ELR (cell line): ENCODE measurements at places on chromosomes 6 and 20.
A peak's percentile ranks its signal among the peaks of the same experiment; 100 is the strongest.

GRCh38 chr6:152418551-152418950 lies 218.6 kb downstream of the SYNE1 start:
- DNase-seq, result no peak

GRCh38 chr6:163001330-163001729 lies 273.6 kb downstream of the PACRG start:
- DNase-seq, result peak; percentile 41

DNA sequence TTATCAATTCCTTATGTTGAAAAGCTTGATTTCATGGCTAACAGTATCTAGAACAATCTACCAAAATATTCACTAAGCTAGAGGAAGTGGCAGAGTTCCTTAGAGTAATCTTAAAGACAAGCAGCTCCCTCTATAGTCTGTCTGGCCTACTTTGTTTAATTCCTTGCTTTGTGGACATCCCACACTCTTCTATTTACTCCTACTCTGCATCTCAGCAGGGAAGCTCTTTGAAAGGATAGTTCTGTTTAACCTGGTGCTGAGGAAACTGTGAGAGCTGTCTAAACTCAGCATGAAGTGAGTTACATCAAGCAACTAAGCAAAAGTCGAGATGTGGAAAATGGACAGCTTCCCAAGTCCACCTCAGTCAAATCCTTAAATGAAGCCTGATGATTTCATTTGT lies 4.3 kb downstream of the REV3L start:
- DNase-seq, result peak; percentile 81

- DNase-seq, result no peak
Observed at GRCh38 chr6:91482498-91482897, 895.6 kb upstream of the MAP3K7 start.

- peak; percentile 38 for DNase-seq
Observed at GRCh38 chr20:38961530-38962043, 557 bp upstream of the DHX35 start.

GRCh38 chr6:50820869-50821264 lies 2.2 kb downstream of the TFAP2B start:
- DNase-seq, result no peak

DNA sequence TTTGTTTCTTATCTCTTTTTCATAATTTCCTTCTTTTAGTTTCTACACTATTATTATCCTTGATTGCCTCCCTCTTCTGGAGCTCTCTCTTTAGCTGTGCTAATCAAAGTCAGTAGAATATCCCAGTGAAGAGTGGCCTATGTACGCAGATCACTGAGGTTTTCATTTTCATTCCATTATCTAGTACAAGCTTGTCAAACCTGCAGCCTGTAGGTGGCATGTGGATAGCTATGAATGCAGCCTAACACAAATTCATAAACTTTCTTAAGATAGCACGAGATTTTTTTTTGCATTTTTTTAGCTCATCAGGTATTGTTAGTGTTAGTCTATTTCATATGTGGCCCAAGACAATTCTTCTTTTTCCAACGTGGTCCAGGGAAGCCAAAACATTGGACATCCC lies 825.7 kb upstream of the MAP3K7 start:
- DNase-seq, result no peak

GRCh38 chr6:138160329-138161087 lies 1.2 kb upstream of the ARFGEF3 start:
- DNase-seq, result no peak

DNA sequence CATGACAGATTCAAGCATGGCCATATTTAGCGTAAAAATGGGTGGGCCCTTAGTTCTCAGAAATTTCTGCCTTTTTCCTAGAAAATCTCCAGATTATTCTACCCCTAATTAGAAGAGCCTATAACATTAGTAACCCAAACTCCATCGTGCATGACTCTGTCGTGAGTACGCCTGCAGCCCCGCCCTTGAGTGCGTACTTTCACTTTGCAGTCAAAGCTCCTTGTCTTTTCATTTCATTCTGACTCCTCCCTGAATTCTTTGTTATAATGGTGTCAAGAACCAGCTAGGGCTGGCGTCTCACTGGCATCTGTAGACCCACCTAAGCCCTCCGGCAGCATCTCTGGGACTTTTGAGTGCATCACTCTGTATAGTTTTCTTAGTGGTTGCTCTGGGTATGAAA lies 61.7 kb upstream of the NOX3 start:
- DNase-seq, result no peak

- peak; percentile 76 for DNase-seq
Observed at GRCh38 chr6:2971420-2972218, at the start of gene SERPINB6. Gene SERPINB6, minus strand, starts transcription at chr6:2971567. Its CDS starts 12,235 bp downstream, at chr6:2959332.

DNA sequence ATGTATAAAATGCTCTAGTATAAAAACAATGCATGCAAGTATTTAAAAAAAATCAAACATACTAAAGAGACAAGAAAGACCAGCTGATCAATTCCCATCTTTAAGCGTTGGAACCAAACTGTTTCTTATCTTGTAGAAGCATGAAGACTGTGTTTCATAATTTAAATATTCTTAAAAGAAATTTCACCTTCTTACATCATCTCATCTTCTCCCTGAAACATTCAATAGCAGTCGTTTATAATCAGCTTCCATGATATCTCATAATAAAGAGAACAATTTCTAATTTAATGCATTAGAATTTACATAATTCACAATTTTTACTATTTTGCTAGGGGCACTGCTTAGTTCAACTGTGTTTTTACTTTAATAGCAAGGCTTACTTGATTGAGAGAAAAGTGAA lies 468.1 kb upstream of the MARCKS start:
- DNase-seq, result no peak

- DNase-seq, result no peak
Observed at GRCh38 chr20:19056909-19057308, 155.5 kb upstream of the SLC24A3 start.

- no peak for DNase-seq
Observed at GRCh38 chr6:133460101-133460500, 218.9 kb downstream of the EYA4 start.

- peak; percentile 49 for DNase-seq
Observed at GRCh38 chr6:71533939-71534379, 245.3 kb downstream of the OGFRL1 start.

DNA sequence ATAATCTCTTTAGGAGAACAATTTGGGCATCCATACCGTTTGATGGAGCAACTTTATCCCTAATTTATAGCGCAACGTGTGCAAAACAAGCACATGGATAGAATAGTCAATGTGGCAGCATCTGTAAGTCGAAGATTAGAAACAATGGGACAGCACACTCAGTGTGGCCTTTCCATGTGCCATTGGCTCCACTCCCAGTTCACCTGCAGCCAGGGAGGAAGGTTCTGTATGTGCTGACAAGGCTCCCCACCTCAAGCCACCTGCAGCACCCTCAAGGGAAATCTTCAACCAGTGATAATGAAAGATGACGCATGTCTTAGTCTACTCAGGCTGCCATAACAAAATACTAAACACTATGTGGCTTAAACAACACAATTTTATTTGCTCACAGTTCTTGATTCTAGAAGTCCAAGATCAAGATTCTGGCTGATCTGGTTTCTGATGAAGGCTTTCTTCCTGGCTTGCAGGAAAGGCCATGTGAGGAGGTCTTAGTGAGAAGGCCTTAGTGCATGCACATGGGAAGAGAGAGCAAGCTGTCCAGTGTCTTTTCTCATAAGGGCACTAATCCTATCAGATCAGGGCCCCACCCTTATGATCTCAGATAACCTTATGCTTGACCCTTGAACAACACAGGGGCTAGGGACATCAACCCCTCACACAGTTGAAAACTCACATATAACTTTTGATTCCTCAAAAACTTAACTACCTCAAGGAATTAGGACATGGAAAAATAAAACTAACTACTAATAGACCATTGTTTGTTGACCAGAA lies 34.9 kb upstream of the SHLD1 start:
- no peak for DNase-seq

GRCh38 chr6:15893556-15894253 lies 230.9 kb upstream of the DTNBP1 start:
- peak; percentile 36 for DNase-seq

- no peak for DNase-seq
Observed at GRCh38 chr6:3117912-3118352, 579 bp upstream of the BPHL start.

DNA sequence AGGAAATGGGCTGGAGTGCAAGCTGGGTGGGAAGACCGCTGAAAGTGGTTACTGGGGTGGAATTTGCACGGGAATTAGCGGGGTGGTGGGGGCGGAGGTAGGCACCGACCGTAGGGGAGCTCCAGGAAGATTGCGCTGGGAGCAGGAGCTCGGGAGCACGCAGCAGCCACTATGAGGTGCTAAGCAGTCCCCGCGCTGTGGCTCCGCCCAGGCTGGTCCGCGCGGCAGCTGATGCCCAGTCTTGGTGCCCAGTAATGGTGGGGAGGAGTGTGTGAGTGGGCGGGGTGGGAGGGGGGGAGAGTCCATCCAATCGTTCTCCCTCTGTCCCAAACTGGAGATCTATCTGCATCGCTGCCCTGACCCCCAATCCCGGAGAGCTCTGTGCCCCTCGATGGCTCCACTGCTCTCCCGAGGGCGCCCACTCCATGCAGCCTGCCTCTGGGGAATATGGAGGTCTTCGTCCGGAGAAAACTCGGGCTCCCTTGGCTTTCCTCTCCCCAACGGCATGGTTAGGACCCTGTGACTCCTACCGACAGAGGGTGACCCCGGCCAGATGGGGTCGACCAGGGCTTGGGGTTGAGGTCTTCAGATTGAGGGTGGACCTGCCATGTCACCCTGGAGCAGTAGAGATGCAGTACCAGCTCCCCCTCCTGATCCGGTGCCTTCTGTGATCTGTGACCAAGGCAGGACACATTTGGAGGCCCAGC lies 5.3 kb downstream of the TP53TG5 start:
- DNase-seq, result no peak

GRCh38 chr6:89047473-89047872 lies 33.1 kb upstream of the PNRC1 start:
- DNase-seq, result no peak

- DNase-seq, result no peak
Observed at GRCh38 chr6:25966711-25967110, 4.1 kb downstream of the TRIM38 start.

GRCh38 chr6:131136021-131136786 lies 937 bp downstream of the AKAP7 start:
- DNase-seq, result peak; percentile 61

DNA sequence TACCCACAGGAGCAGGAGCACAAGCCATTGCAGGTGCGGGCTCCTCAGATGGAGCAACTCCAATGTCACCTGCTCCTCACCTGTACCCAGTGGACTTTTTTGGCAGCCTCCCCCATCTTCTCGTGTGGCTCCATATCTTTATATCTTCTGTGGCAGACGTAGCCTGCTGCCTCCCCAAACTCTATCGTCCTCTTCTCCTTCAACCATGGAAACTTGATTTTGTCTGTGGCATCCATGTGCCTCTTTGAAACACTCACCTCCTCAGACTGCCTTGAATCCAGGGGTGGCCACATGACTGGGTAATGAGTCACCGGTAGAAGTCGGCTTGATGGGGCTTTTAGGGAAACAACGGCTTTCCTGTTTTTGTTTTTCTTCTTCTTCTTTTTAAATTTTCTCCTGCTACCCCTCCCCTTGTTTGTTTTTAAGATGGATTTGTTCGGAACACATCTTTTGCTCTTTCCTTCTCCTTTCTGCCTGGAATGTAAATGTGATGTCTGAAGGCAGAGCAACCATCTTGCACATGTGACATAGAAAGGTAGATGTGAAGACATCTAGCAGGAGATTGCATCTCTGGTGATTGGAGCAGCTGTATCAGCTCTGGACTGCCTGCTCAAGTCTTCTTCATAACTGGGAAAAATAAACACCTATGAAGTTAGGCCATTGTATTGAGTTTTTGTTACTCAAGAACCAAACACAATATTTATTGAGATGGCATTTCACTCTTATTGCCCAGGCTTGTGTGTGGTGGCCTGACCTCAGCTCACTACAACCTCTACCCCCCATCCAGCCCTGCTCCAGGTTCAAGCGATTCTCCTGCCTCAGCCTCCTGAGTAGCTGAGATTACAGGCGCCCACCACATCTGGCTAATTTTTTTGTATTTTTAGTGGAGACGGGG lies 69.9 kb upstream of the DDR1 start:
- DNase-seq, result peak; percentile 94

GRCh38 chr20:51249215-51249614 lies 226.3 kb upstream of the KCNG1 start:
- DNase-seq, result no peak

GRCh38 chr6:132865364-132865763 lies 51.0 kb downstream of the RPS12 start:
- DNase-seq, result no peak

DNA sequence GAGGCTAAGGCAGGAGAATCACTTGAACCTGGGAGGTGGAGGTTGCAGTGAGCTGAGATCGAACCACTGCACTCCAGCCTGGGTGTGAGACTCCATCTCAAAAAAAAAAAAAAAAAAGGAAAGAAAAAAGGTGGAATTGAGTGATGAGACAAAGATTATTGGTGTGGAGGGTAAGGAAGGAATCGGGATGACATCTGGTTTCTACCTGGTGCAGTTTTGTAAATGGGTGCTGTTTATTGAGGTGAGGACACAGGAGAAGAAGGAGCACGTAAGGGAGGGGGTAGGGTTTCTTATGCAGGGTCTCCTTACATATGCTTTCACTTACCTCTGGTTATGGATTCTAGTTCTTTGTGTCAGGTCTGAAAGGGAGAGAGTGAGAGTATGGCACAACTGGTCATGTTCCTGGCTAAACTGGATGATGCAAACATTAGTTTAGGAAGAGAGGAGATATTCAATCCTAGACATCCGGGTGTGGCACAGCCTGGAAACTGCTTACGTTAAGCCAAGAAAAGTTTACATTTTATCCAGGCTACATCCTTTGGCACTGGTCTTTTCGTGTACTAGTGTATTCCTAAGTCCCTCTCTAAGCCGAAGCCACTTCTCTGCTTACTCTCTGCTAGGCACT lies 5.4 kb downstream of the RALY start:
- DNase-seq, result no peak

DNA sequence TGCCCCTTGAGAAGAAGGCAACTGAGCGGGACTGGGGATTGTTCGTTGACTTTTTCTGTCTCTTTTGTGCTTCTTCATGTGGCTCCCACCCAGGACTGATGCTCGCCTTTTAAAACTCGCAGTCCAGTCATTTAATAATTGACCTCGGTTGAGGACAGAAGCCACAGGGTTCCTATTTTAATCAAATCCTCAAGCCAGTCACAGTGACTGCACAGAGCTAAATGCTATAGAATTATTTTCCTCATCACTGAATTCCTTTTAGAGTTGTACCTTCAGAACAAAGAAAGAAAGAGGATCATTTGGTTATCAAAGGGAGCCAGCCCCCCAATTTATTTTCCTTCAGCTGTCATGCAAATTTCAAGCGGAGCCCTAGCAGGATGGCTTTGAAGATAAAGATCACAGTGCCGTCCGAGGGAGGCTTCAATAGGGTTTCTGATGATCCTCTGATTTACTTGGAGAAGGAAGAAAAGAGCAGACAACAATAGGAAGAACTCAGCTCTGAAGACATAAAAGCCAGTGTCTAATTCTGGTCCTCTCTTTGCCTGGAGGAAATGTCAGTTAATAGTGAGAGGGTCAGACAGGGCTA lies 186.6 kb downstream of the DOK5 start:
- DNase-seq, result no peak

GRCh38 chr6:156695742-156696141 lies 81.4 kb upstream of the ARID1B start:
- DNase-seq, result no peak
